ENCODE measurements at places on chromosomes 6 and 20. TPM values are rescaled to one million over a fixed set of nuclear protein-coding genes. Genes with fewer than 3 reads are reported as not detected.

GFRAL gene
- not detected for total RNA-seq

PDYN gene
- not detected for total RNA-seq

FNDC11 gene
- total RNA-seq = 1.7 TPM

RBPJL gene
- total RNA-seq = not detected

NMBR gene
- not detected for total RNA-seq

IP6K3 gene
- total RNA-seq = 2.7 TPM

THBS2 gene
- 502 TPM for total RNA-seq

PRSS35 gene
- total RNA-seq = 3.0 TPM

TSPO2 gene
- total RNA-seq = not detected
